ENCODE measurements at places on chromosomes 2 and 18.

GRCh38 chr2:5923957-5924945 is 232.1 kb downstream of the SOX11 start:
- H3K4me3 ChIP-seq: no peak overlapping the region
- no peak overlapping the region for H3K27ac ChIP-seq
- H3K36me3 ChIP-seq: no peaks in the 10 kb centered on the region
- DNase-seq: peak; percentile 25
- no peaks in the 10 kb centered on the region for H3K27me3 ChIP-seq

DNA sequence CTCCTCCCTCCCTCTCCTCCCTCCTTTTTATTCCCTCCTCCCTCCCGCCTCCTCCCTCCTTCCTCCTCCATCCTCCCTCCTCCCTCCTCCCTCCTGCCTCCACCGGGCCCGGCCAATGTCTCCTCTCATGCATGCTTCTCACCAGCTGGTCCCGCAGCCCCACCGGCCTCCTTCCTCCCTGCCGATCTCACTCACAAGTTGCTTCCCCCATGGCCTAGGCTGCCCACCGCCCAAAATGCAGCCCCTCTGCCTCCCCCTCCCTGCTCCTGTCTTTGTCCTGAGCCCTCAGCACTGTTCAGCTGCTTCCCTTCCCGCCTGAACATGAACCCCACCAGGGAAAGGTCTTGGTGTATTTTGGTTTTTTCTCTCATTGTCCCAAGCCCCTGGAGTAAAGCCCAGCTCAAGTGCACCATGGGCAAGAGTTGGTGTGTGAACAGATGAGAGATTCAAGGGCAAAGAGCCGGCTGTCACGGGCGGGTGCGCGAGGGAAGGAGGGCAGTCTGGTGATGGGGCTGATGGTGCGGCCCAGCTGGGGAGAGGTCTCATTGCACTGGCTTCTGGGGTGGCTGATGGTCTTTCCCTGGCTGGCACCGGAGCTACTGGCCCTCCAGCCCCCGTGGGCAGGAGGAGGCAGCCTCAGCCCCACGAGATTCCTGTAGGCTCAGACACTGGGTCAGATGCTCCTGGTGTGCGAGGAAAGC is 117.6 kb downstream of the TWIST2 start:
- no peak overlapping the region for H3K27ac ChIP-seq
- no peak overlapping the region for H3K4me3 ChIP-seq
- no peaks in the 10 kb centered on the region for H3K36me3 ChIP-seq
- DNase-seq: no peak

DNA sequence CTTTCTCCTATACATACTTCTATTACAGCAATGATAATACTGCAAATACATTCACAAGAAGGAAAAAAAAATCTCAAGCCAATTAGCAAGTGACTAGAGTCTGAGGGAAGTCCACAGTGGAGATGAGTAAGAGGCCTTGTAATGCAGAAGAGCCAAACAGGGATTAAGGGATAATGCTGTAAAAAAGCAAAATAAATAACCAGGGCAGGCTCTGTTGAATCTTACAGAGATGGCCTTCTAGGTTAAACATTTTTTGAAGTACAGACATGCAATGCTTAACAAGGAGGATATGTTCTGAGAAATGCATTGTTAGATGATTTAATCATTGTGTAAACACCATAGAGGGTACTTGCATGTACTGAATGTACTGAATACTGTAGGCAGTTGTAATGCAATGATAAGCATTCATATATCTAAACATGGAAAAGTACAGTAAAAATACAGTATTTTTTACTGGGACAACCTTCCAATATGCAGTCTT is 122.1 kb upstream of the RMDN2 start:
- no peak for DNase-seq
- no peak overlapping the region for H3K27ac ChIP-seq
- no peaks in the 10 kb centered on the region for H3K4me1 ChIP-seq
- no peaks in the 10 kb centered on the region for H3K27me3 ChIP-seq
- H3K4me3 ChIP-seq: no peak overlapping the region

- no peaks in the 10 kb centered on the region for H3K27me3 ChIP-seq
- H3K36me3 ChIP-seq: no peaks in the 10 kb centered on the region
- DNase-seq: no peak
- no peak overlapping the region for H3K4me3 ChIP-seq
- no peaks in the 10 kb centered on the region for H3K4me1 ChIP-seq
- no peak overlapping the region for H3K27ac ChIP-seq
Measured at GRCh38 chr2:97905294-97905693, 90.5 kb downstream of the TMEM131 start.

DNA sequence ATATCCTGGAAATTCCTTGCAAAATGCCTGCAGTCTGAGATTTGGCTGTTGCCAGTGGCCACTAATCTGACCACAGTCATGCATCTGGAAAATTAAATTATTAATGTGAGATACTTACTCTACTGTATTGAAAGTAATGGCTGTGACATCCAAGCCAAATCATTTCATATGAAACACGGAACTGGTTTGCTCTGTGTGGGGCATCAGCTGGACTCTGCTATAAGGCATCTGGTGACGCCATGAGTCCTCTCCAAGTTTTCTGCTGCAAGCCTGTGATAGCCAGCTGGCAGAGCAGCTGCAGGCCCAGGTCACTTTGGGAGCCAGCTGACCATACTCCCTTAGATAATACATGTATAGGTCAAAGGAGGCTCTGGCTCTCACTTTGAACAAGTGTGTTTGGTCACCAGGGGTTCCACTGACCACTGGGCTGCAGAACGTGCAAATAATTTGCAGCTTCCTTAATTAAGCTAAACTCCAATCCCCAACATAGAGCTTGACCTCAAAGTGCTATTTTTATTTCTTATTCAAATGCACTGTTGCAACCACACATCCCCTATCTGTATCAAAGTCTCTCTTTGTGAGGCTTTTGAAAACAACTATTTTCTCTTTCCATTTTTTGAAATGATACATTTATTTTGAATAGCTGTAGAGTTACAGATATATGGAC is 152.9 kb downstream of the NCKAP5 start:
- H3K4me3 ChIP-seq: no peak overlapping the region
- no peaks in the 10 kb centered on the region for H3K27me3 ChIP-seq

DNA sequence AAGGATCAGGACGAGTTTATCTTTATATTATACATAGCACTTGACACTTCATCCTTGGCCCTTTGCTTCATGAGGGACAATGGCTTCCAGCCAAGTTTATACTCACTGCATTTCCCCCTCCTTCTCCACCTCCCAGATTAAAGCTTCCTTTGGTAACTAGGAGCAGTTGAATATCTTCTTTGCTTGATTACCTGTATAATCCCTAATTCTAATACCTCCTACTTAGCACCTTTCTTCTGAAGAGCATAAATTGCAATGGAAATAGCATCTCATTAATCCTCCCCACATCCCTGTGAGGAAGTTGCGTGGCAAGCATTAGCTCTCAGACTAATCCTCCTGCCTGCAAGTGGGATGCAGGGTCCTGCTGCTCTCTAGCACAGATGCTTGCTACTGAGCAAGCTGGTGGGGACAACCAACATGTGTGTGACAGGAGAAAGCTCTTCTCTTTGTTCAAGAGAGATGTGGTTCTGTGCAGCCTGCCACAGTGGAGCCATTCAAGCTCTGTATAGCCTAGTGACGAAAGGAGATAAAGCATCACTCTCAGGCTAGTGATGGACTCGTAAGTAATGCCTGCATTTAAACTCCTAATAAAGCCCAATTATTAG is 19.1 kb downstream of the KLHL14 start:
- no peaks in the 10 kb centered on the region for H3K36me3 ChIP-seq
- H3K4me3 ChIP-seq: no peak overlapping the region
- H3K27me3 ChIP-seq: no peaks in the 10 kb centered on the region
- H3K4me1 ChIP-seq: no peaks in the 10 kb centered on the region

GRCh38 chr2:65377556-65378192 is 54.7 kb downstream of the SPRED2 start:
- H3K36me3 ChIP-seq: no peaks in the 10 kb centered on the region
- no peak for DNase-seq
- H3K4me1 ChIP-seq: peaks cover 26% of the 10 kb centered on the region
- H3K4me3 ChIP-seq: no peak overlapping the region
- H3K27ac ChIP-seq: no peak overlapping the region

DNA sequence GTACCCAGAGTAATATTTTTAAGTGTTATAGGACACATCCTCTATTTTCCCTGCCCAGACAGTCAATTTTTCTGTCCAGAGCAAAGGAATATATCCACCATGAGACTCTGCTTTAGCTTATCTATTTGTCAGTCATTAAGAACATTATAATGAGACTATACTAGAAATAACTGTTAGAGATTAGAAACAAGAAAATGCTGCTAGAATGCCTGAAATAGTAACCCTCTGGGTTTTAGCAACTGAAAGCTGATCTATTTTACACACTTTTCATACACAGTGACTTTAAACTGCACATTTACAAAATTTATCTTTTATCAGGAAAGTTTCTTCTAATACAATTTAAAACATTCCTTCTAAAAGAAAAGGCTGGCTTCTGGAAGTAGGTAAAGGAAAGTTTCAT is 39.6 kb downstream of the MBD2 start:
- H3K27me3 ChIP-seq: no peaks in the 10 kb centered on the region
- H3K36me3 ChIP-seq: no peaks in the 10 kb centered on the region
- H3K27ac ChIP-seq: no peak overlapping the region
- H3K4me1 ChIP-seq: no peaks in the 10 kb centered on the region
- no peak overlapping the region for H3K4me3 ChIP-seq

- no peaks in the 10 kb centered on the region for H3K27me3 ChIP-seq
- H3K4me1 ChIP-seq: no peaks in the 10 kb centered on the region
- no peak overlapping the region for H3K4me3 ChIP-seq
- no peak overlapping the region for H3K27ac ChIP-seq
- DNase-seq: no peak
Measured at GRCh38 chr2:69164061-69164778, 151.2 kb downstream of the ANTXR1 start.

DNA sequence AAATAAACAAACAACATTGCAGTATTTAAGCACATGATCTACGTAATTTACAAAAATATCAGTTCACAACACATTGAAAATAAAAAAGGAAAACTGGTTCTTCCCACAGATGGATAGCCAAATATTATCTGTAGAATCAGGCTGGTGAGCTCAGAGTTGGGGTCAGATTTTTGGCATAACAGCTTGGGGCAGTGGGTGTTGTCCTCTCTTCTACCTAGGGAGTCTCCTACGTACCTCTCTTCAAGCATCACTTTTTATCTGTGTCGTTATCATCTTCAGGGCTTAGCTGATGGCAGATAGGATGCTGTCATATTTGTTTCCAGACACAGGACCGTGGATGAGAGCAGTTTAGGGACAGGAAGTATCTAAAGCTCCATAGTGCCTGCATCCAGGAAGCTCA is 46.2 kb downstream of the EMILIN2 start:
- no peaks in the 10 kb centered on the region for H3K36me3 ChIP-seq
- H3K4me1 ChIP-seq: no peaks in the 10 kb centered on the region
- no peak overlapping the region for H3K27ac ChIP-seq
- no peak overlapping the region for H3K4me3 ChIP-seq
- DNase-seq: no peak
- no peaks in the 10 kb centered on the region for H3K27me3 ChIP-seq

DNA sequence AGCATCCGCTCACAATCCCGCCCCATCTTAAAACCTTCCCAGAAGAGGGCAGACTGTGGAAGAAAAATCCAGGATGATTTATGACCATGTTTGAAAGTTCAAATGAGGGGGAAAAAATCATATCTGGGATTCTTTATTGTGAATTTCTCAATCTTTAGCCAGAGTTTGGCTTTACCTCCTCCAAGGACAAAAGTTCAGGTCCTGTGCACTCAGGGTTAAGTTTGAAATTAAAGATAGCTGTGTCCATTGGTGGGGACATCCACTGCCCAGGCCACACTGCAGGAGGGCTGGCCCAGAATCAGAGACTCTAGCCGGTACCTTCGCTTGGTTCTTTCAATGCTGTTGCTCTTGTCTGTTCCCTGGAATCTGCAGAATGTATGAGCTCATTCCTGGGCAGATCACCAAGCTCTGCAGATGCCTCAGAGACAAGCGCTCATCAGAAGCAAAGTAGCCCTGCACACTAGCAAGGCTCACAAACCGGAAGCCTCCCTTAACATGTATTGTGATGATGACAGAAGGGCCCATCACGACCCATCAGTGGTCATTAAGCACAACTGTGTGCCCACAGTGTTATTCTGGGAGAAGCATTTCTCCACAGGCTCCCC is 375.3 kb upstream of the KLHL29 start:
- no peaks in the 10 kb centered on the region for H3K4me1 ChIP-seq
- H3K27ac ChIP-seq: no peak overlapping the region
- no peaks in the 10 kb centered on the region for H3K36me3 ChIP-seq
- no peak overlapping the region for H3K4me3 ChIP-seq
- DNase-seq: no peak
- H3K27me3 ChIP-seq: no peaks in the 10 kb centered on the region

GRCh38 chr18:63128237-63128974 is 191.2 kb downstream of the BCL2 start:
- no peak overlapping the region for H3K27ac ChIP-seq
- H3K36me3 ChIP-seq: no peaks in the 10 kb centered on the region
- no peak for DNase-seq

DNA sequence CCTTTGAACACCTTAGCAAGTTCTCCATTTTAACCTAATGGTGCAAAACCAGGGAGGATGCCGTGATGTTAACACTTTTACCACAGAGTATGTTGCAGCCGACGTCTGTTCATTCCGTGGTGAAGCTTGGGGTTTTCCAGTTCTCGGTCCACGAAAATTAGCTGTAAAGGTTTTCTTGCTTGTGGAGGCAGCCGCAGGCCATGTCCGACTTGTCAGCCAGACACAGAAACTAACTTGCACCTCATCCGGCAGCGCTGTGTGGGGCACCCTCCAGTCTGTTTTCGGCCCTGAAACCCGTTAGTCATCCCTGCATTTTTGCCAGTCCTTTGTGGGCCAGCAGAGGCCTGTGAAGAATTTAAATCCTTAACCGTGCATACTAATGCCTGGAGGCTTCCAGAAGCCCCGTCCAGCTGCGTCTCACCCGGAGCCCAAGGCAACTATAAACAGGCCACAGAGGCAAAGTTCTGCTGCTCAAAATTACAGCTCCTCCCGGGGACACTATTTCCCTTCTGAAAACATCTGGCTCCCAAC is 70.6 kb downstream of the SH3YL1 start:
- no peaks in the 10 kb centered on the region for H3K27me3 ChIP-seq
- H3K4me3 ChIP-seq: no peak overlapping the region
- no peaks in the 10 kb centered on the region for H3K4me1 ChIP-seq
- no peaks in the 10 kb centered on the region for H3K36me3 ChIP-seq

DNA sequence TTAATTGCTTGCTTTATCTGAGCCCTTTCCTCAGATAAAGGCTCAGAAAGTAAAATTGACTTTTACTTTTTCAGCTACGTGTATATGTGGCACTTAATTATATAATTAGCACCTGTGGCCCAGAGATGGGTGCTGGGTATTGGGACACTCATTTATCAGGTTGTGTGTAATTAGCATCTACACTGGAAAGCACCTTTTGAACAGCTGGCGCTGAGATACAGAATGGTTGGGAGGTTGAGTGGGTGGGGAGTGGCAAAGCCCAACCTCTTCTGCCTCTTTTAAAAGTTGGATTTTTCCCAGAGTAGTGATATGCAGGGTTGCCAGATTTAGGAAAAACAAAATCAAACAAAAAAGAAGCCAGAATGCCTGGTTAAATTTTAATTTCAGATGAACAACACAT is 23.9 kb downstream of the SPTBN1 start:
- H3K27ac ChIP-seq: no peak overlapping the region
- no peaks in the 10 kb centered on the region for H3K36me3 ChIP-seq
- H3K4me3 ChIP-seq: no peak overlapping the region
- no peaks in the 10 kb centered on the region for H3K27me3 ChIP-seq
- no peak for DNase-seq

Measured in kidney (tissue), 22 donors.